ENCODE measurements at places on chromosomes 3 and 15. TPM values are rescaled to one million over a fixed set of nuclear protein-coding genes. Genes with fewer than 3 reads are reported as not detected.
A peak's percentile ranks its signal among the peaks of the same experiment; 100 is the strongest.

DNA sequence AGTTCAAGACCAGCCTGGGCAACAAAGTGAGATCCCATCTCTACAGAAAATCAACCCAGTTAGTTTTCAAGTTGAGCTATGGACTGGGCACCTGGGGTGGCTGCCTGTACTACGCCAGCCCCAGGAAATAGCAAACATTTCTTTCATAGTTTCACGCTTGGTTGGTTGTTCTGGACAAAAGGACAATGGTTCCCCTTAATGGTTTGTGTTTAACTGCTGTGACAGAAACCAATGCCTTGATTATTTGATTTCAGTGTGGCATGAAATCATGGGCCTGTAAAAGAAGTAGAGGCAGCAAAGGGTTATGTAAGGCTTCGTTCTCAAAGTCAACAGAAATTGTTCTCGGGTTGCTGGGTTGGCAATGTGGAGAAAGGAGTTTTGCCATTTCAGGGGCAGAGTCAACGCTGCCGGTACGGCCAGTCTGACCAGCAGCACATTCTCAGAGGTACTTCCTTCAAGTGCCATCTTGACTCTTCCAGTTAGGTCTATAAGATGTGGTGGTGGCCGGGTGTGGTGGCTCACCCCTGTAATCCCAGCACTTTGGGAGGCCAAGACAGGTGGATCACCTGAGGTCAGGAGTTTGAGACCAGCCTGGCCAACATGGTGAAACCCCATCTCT lies 12.7 kb downstream of the LCMT2 start:
- H3K27me3 ChIP-seq, result no peaks in the 10 kb centered on the region
- peak; percentile 24 for DNase-seq
- no peaks in the 10 kb centered on the region for H3K4me1 ChIP-seq
- no peak overlapping the region for H3K4me3 ChIP-seq
- no peaks in the 10 kb centered on the region for H3K36me3 ChIP-seq

DNA sequence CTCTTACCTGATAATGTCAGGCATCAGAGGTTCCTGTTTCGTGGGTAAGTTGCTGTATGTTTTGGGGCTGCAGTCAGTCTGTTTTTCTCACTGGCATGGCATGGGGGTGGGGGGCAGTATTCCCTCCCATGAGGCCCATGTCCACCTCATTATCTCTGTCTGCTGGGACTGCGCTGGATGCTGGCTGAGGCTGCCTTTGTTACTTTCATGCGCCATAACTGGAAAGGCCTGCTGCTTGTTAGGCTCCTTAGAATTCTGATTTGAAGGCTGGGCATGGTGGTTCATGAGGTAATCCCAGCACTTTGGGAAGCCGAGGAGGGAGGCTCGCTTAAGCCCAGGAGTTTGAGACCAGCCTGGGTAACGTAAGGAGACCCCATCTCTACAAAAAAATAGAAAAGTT lies 9.8 kb downstream of the APBA2 start:
- no peak for DNase-seq
- H3K36me3 ChIP-seq, result no peaks in the 10 kb centered on the region
- no peaks in the 10 kb centered on the region for H3K4me1 ChIP-seq
- H3K27me3 ChIP-seq, result no peaks in the 10 kb centered on the region
- no peak overlapping the region for H3K27ac ChIP-seq

GRCh38 chr15:88630141-88630721 lies 8.6 kb upstream of the ISG20 start:
- H3K4me1 ChIP-seq, result peaks cover 3% of the 10 kb centered on the region
- no peak for DNase-seq
- no peak overlapping the region for H3K4me3 ChIP-seq
- peaks cover 9% of the 10 kb centered on the region for H3K36me3 ChIP-seq
- peak overlapping the region; percentile 59 for H3K27ac ChIP-seq

DNA sequence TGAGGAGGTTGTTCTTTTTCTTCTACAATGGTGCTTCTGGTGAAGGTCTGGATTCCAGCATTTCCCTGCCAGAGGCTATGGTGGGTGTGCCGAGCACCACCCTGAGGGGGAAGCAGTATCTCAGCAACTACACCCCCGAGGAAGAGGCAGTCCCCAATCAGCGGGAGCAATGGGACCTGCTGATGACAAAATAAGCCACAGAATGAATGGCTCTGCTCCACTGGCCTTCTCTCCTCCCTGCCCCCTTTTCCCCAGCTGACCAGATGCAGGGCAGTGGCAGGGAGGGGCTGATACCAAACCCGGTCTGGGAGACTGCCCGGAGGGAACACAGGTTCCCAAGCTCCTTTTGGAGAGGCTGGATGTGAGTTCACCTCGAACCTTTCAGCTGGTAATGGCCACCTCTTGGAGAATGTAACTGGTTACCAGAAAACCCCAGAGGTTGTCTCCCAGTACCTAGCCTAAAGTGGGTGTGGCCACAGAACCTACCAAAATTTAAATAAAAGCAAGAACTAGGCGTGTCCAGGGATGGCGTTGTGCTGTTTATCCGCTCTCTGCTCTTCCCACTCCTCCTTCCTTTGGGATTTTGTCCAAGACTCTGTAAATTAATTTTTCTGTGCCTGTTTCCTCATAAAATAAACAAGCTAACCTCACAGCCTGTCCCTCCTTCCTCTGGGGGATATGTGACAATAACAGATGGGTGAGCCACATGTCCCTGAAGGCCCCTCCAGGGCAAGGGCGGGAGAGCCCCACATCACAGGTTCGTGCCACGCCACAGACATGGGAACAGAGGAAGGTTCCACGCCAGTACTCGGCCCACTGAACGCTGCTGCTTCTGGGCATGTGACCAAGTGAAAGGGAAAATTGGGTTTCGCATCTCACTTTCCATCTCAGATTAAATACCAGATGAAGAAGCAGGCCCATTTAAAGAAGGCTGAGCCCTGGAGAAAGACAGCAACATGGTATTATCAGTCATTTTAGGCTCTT lies 35.1 kb upstream of the SPTBN5 start:
- H3K4me3 ChIP-seq, result no peak overlapping the region
- H3K27me3 ChIP-seq, result no peaks in the 10 kb centered on the region

DNA sequence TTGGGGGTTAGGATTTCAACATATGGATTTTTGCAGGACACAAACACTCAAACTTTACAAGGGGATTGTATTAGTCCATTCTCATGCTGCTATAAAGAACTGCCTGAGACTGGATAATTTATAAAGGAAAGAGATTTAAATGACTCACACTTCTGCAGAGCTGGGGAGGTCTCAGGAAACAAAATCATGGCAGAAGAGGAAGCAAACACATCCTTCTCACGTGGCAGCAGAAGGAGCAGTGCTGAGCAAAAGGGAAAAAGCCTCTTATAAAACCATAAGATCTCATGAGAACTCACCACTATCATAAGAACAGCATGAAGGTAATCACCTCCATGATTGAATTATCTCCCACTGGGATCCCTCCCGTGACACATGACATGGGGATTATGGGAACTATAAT lies 1183.1 kb downstream of the ZPLD1 start:
- H3K36me3 ChIP-seq, result no peaks in the 10 kb centered on the region
- DNase-seq, result no peak
- no peak overlapping the region for H3K4me3 ChIP-seq
- H3K4me1 ChIP-seq, result no peaks in the 10 kb centered on the region
- H3K27ac ChIP-seq, result no peak overlapping the region

- DNase-seq, result peak; percentile 65
- H3K36me3 ChIP-seq, result no peaks in the 10 kb centered on the region
- peaks cover 22% of the 10 kb centered on the region for H3K4me1 ChIP-seq
- H3K27ac ChIP-seq, result peak overlapping the region; percentile 91
Measured at GRCh38 chr15:63502843-63503738, 1.3 kb upstream of the USP3 start.

DNA sequence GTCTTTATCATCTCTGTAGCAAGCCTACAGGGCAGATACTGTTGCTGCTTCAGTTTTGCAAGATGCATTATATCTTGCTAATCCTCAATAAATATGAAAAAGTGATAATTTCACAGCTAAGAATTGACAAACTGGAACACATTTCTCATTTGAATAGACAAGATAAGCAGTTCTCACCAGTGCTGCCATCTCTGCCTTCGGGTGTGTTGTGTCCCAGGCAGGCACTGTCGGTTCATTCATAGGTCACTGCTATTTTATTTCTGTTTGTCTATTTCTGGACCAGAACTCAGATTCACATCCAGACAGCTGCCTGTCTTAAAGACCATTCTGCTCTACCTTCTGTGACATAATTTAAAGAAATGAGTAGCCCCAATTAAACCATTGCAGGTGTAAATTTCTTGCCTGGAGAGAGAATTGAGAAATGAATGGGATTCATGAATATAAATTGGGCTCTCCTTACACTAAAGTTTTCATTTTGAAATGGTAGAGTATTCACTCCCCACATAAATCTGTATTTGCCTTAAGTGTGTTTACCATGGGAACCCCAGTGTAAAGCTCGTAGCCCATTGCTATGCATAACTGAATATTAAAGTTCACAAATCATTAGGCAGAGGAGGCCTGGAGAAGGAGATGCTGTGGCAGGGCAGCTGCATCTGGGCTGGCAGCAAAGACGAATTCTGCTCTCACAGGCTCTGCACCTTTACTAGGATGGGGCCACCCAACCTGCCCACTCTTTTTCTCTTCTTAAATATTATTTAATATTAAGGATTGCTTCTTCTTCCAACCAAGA lies 149.9 kb downstream of the ARPP21 start:
- no peaks in the 10 kb centered on the region for H3K36me3 ChIP-seq
- H3K27ac ChIP-seq, result no peak overlapping the region
- no peak overlapping the region for H3K4me3 ChIP-seq
- no peaks in the 10 kb centered on the region for H3K27me3 ChIP-seq
- no peaks in the 10 kb centered on the region for H3K4me1 ChIP-seq

GRCh38 chr3:58496206-58496857 lies 4.4 kb downstream of the KCTD6 start:
- no peak for DNase-seq
- H3K27ac ChIP-seq, result no peak overlapping the region
- H3K27me3 ChIP-seq, result no peaks in the 10 kb centered on the region
- H3K4me1 ChIP-seq, result peaks cover 7% of the 10 kb centered on the region

DNA sequence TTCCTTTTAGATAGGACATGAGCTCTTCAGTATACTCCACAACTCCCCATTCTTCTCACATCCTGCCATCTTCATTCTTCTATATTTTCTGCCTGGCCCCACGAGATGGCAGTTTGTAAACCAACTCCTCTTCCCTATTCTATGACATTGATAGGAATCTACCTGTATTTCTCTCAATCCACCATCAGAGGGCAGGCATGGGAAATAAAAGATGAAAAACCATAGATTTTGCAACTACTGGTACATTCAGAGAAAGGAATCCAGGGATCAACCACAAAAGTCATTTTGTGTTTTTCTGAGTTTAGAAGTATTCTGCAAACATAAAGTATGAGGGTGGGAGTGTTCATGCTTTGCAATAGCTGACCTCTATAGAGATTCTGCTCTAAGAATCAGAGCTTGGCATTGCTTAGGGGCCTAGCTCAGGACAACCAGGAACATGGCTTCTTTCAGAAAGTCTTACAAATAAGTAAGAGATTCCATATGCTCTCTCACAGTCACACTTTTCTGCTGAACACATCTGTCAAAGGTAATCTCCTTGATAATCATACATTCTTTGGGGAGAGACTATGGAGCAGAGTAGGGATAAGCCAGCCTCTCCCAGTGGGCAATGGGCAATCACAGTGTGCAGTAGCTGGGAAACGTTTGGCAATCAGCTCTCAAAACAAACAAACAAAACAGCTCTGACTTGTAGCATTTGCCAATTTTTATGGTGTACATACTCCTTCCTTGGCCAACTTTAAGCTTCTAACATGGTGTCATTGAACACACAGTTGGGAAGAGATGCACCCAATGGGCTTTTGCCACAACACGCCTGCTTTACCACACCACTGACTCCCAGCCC lies 43.1 kb upstream of the SLC25A36 start:
- peaks cover 2% of the 10 kb centered on the region for H3K4me1 ChIP-seq
- H3K27me3 ChIP-seq, result no peaks in the 10 kb centered on the region
- H3K4me3 ChIP-seq, result no peak overlapping the region
- no peaks in the 10 kb centered on the region for H3K36me3 ChIP-seq

DNA sequence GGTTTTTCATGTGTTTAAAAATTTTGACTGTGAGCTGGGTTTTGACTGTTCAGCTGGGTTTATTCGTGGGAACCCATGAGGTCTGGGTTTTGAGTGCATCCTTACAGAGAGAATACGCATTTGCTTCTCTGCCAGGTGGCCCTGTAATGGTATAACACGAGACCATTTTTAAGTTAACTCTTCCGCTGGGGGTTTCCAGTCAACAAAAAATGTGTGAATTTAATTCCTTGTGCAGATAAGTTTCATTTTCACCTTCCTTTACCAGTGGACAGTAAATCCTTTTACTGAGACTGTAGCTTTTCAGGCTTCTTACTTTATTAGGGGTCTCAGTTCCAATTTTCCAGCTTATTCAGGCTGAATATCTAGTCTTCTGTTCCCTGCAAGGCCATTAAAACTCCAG lies 149.6 kb downstream of the OPA1 start:
- H3K4me1 ChIP-seq, result no peaks in the 10 kb centered on the region
- H3K27ac ChIP-seq, result no peak overlapping the region
- H3K36me3 ChIP-seq, result no peaks in the 10 kb centered on the region

- H3K36me3 ChIP-seq, result no peaks in the 10 kb centered on the region
- no peaks in the 10 kb centered on the region for H3K27me3 ChIP-seq
- no peak for DNase-seq
Measured at GRCh38 chr3:41247055-41248004, 48.0 kb downstream of the CTNNB1 start.

DNA sequence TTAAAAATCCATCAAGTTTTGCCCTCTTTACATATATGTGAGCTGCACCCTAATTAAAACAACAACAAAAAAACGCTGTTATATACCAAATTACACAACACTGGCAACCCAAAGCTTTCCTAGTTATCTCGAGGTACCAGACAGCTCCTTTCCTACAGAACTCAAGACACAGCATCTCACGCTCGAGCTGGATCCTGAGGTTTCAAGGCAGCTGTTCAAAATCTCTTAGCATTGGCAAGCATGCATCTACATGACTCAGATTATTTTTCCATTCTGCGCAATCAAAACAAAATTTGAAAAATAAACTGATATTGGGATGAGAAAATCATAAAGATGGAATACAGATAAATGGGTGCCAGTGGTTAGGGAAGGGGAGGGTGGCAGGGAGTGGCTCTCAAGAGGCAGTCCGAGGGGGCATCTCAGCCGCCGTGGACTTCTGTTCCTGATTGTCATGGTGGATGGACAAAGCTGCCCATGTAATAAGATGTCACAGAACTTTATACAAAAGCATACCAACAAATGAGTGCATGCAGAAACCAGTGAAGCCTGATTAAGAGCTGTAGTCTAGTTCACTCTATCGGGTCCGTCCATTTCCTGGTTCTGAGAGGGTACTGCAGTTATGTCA lies 91.5 kb downstream of the ADAMTS17 start:
- no peaks in the 10 kb centered on the region for H3K36me3 ChIP-seq
- H3K4me1 ChIP-seq, result no peaks in the 10 kb centered on the region
- H3K27ac ChIP-seq, result no peak overlapping the region
- no peak for DNase-seq

GRCh38 chr3:123705488-123706285 lies 120.8 kb upstream of the HACD2 start:
- no peak for DNase-seq
- H3K27ac ChIP-seq, result no peak overlapping the region
- no peaks in the 10 kb centered on the region for H3K4me1 ChIP-seq
- H3K4me3 ChIP-seq, result no peak overlapping the region
- no peaks in the 10 kb centered on the region for H3K27me3 ChIP-seq

The KNG1 gene
- not detected for total RNA-seq

The STRA6 gene
- total RNA-seq, result 0.77 TPM

The ALAS1 gene
- 58.8 TPM for total RNA-seq

Measured in prostate gland (tissue), 2 donors.